Vagina (tissue), 2 donors: ENCODE measurements at places on chromosomes 12 and 14. TPM values are rescaled to one million over a fixed set of nuclear protein-coding genes. Genes with fewer than 3 reads are reported as not detected.

DNA sequence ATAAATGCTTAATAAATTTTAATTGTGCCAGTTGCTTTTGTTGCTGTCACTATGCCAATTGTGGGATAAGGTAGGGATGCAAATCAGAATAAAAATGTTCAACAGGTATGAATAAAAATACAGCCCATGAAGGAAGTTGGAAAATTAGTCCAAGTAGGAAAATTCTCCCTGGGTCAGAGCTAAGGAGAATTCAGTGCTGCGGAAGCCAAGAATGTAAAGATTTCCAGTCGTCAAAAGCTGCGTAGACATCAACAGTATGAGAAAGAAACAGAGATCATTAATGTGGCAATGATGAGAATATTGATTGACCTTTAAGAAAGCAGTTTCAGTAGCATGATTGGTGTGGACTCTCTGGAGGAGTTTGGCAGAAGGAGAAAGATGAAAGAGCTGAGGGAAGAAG lies 87.9 kb downstream of the PLEKHA5 start:
- no peaks in the 10 kb centered on the region for H3K27me3 ChIP-seq
- no peaks in the 10 kb centered on the region for H3K36me3 ChIP-seq
- no peak for DNase-seq

DNA sequence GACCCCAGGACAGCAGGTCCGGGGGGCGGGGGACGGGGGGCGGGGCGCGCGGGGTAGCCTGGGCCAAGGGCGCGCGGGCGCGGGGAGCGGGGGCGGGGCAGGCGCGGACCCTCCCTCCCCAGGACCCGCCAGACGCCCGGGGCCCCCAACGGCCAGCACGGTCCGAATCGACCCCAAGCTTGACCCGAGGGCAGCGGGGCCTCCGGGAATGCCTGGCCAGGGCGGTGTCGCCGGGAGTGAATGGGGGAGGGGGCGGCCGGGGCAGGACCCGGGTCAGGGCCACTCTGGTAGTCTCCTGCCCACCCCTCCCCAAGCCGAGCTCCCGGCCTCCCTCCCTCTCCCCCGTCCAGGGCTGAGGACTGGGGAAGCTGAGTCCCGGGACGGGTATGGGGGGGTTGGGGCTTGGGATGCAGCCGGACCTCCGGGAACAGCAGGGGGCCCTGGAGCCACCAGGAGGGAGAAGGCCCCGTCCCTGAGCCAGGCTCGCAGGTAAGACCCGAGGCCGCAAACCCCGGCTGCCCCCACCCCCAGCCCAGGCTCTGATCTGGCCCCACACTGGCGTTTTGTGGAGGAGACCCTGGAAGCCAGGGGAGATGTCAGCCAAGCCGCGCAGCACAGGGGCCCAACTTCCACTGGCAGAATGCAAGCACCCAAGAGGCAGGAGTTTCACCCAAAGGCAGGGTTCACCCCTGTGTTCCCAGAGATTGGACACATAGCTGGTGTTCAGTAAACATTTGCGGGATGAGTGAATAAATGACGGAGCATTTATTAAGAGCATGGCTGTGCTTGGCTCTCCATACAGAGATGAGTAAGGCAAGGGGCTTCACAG lies 545 bp upstream of the GALNT9 start:
- H3K4me1 ChIP-seq, result peaks cover 23% of the 10 kb centered on the region
- H3K36me3 ChIP-seq, result no peaks in the 10 kb centered on the region
- H3K4me3 ChIP-seq, result no peak overlapping the region
- no peak overlapping the region for H3K27ac ChIP-seq
- no peak for DNase-seq

- H3K4me1 ChIP-seq, result no peaks in the 10 kb centered on the region
- no peaks in the 10 kb centered on the region for H3K27me3 ChIP-seq
- H3K4me3 ChIP-seq, result no peak overlapping the region
- no peak overlapping the region for H3K27ac ChIP-seq
Measured at GRCh38 chr12:124208489-124208888, 86.4 kb upstream of the RFLNA start.

- no peaks in the 10 kb centered on the region for H3K36me3 ChIP-seq
- H3K27me3 ChIP-seq, result no peaks in the 10 kb centered on the region
- H3K4me3 ChIP-seq, result no peak overlapping the region
- no peaks in the 10 kb centered on the region for H3K4me1 ChIP-seq
- no peak for DNase-seq
Measured at GRCh38 chr12:88733008-88733407, 152.7 kb upstream of the KITLG start.

DNA sequence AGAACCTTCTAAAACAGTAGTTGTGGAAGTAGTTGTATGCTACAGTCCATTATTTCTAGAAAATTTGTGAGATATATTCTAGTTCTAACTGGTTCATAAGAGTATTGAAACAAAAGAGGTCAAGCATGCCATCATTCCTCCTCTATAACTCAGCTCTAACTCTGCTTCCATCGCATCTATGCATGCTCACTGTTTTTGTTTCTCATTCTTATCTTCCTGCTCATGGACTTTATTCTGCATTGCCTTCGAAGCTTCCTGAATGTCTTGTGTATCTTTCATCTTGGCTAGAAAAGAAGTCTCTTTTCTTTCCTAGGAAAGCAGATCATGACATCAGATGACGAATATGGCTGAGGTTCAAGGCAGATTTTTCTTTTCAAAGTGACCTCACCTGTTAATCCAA lies 402 bp downstream of the LMNTD1 start:
- no peaks in the 10 kb centered on the region for H3K4me1 ChIP-seq
- H3K36me3 ChIP-seq, result no peaks in the 10 kb centered on the region
- no peak overlapping the region for H3K27ac ChIP-seq
- no peak overlapping the region for H3K4me3 ChIP-seq

GRCh38 chr12:88062474-88062873 lies 33.3 kb upstream of the C12orf50 start:
- H3K27me3 ChIP-seq, result no peaks in the 10 kb centered on the region
- H3K4me3 ChIP-seq, result no peak overlapping the region
- no peak overlapping the region for H3K27ac ChIP-seq
- H3K36me3 ChIP-seq, result no peaks in the 10 kb centered on the region

- no peak for DNase-seq
- H3K4me3 ChIP-seq, result no peak overlapping the region
- H3K27ac ChIP-seq, result no peak overlapping the region
- no peaks in the 10 kb centered on the region for H3K4me1 ChIP-seq
- H3K27me3 ChIP-seq, result no peaks in the 10 kb centered on the region
Measured at GRCh38 chr14:45679853-45680252, 426.9 kb upstream of the MIS18BP1 start.

- no peaks in the 10 kb centered on the region for H3K27me3 ChIP-seq
- H3K36me3 ChIP-seq, result no peaks in the 10 kb centered on the region
- H3K4me3 ChIP-seq, result no peak overlapping the region
- no peak for DNase-seq
- H3K27ac ChIP-seq, result peak overlapping the region; percentile 17
Measured at GRCh38 chr12:88553941-88554658, 26.2 kb downstream of the KITLG start.

DNA sequence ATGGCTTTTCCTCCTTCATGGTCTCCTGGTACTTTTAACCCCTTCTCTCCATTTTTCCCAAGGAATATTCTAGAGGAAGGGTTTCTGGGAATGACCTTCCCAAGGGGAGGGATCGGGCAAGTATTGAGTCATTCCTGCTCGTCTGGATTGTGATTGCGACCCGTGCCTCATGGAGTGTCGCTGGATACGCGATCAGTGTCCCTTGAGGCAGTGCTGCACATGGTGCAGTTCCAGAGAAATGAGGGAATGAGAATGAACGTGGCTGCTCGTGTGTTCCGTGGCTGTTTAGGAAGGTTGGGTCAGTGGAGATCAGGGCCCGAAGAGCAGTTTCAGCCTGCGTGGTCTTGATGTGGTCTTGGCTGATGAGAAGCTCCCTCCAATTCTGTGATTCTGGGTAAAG lies 234.4 kb downstream of the CACNA1C start:
- no peaks in the 10 kb centered on the region for H3K36me3 ChIP-seq
- peak overlapping the region; percentile 65 for H3K27ac ChIP-seq
- no peak overlapping the region for H3K4me3 ChIP-seq

GRCh38 chr12:112096667-112097066 lies 11.9 kb downstream of the NAA25 start:
- H3K4me3 ChIP-seq, result no peak overlapping the region
- no peaks in the 10 kb centered on the region for H3K27me3 ChIP-seq
- no peak overlapping the region for H3K27ac ChIP-seq
- peaks cover 30% of the 10 kb centered on the region for H3K36me3 ChIP-seq
- H3K4me1 ChIP-seq, result no peaks in the 10 kb centered on the region
- no peak for DNase-seq

DNA sequence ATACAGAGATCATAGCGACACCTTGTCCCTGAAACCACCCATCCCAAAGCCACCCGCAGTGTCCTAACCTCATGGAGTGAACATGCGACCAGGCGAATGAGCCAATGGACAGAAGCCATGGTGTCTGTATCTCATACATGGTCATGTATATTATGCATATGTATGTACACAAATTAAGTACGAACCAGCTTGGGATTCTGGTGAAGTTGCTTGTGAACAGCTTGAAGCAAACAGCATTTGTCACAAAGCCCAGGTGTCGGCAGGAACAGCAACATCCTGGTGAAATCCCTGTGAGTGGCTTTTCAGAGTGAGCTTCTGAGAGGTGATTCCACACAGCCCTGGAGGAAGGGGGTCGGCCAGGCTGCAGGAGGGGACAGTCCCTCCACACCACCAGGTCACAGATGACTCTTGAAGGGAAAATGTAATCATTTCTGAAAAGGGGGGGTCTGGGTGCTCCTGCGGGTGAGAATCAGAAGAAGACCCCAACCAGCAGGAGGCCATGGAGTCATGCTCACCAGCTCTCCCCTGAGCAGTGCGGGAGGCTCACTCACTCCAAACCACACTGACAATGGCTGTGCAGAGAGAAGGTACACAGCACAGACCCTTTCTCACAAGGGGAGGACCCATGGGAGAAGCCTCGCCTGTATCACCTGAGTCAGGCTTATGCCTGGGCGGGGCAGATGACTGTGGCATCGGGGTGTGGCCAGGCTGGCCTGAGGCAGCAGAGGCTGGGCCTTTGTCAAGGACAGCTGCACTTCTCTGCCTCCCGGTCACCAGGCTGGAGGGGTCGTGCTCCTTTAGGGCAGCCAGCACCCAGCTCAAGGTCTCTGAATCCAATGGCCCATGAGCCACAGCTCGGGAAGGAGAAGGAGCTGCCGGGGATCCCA lies 14.3 kb downstream of the CHGA start:
- H3K4me1 ChIP-seq, result no peaks in the 10 kb centered on the region
- no peaks in the 10 kb centered on the region for H3K27me3 ChIP-seq
- no peak overlapping the region for H3K27ac ChIP-seq
- no peak overlapping the region for H3K4me3 ChIP-seq
- no peaks in the 10 kb centered on the region for H3K36me3 ChIP-seq

GRCh38 chr12:13812168-13812567 lies 169.2 kb downstream of the GRIN2B start:
- DNase-seq, result no peak
- no peak overlapping the region for H3K4me3 ChIP-seq
- H3K36me3 ChIP-seq, result no peaks in the 10 kb centered on the region

DNA sequence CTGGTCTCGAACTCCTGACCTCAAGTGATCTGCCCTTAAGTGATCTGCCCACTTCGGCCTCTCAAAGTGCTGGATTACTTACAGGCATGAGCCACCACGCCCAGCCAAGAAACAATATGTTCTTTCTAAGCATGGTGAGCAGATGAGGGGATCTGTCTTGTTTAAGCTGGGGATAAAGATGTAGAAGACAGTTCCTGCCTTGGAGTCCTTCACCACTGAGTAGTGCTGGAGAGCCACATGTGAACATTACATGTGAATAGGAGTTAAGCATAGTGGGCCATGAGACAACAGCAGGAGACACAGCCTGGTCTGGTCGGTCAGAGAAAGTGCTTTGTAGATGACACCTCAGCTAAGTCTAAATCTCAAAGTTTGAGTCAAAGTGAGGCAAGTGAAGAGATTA lies 26.0 kb downstream of the TMBIM6 start:
- H3K27ac ChIP-seq, result no peak overlapping the region
- H3K4me1 ChIP-seq, result no peaks in the 10 kb centered on the region
- no peaks in the 10 kb centered on the region for H3K36me3 ChIP-seq
- no peak overlapping the region for H3K4me3 ChIP-seq

GRCh38 chr12:124792961-124793441 lies 70.7 kb downstream of the SCARB1 start:
- H3K27ac ChIP-seq, result no peak overlapping the region
- no peak overlapping the region for H3K4me3 ChIP-seq
- H3K36me3 ChIP-seq, result no peaks in the 10 kb centered on the region
- no peak for DNase-seq

- H3K27ac ChIP-seq, result no peak overlapping the region
- no peak for DNase-seq
- H3K27me3 ChIP-seq, result no peaks in the 10 kb centered on the region
- H3K4me1 ChIP-seq, result peaks cover 3% of the 10 kb centered on the region
- no peaks in the 10 kb centered on the region for H3K36me3 ChIP-seq
- H3K4me3 ChIP-seq, result no peak overlapping the region
Measured at GRCh38 chr12:13976028-13976584, 5.3 kb downstream of the GRIN2B start.

GRCh38 chr12:58888131-58888783 lies 32.0 kb downstream of the LRIG3 start:
- peaks cover 2% of the 10 kb centered on the region for H3K36me3 ChIP-seq
- no peak overlapping the region for H3K27ac ChIP-seq
- DNase-seq, result no peak
- no peak overlapping the region for H3K4me3 ChIP-seq
- H3K4me1 ChIP-seq, result peaks cover 29% of the 10 kb centered on the region

- no peaks in the 10 kb centered on the region for H3K27me3 ChIP-seq
- no peak overlapping the region for H3K27ac ChIP-seq
- H3K4me3 ChIP-seq, result no peak overlapping the region
- DNase-seq, result no peak
- H3K4me1 ChIP-seq, result peaks cover 17% of the 10 kb centered on the region
- H3K36me3 ChIP-seq, result no peaks in the 10 kb centered on the region
Measured at GRCh38 chr12:28973491-28973890, 175.6 kb upstream of the FAR2 start.

DNA sequence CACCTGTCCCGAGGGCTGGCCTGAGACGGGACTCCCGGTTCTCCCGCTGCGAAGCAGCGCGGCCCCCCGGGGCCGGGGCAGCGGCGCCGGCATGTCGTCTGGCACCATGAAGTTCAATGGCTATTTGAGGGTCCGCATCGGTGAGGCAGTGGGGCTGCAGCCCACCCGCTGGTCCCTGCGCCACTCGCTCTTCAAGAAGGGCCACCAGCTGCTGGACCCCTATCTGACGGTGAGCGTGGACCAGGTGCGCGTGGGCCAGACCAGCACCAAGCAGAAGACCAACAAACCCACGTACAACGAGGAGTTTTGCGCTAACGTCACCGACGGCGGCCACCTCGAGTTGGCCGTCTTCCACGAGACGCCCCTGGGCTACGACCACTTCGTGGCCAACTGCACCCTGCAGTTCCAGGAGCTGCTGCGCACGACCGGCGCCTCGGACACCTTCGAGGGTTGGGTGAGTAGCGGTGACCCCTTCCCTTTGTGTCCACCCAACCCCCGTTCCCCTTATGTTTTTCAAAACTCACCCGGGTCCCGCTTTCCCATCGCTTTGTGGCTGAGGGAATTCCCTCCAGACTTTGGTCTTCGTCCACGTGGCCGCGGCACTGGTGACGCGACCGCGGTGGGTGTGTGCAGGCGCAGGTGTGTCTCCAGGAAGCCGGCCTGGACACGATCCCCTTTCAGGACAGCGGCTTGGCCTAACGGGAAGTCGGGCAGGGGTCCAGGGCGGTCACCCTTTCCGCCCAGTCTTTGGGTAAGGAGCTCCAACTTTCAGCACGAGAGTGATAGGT lies 826 bp downstream of the PRKCH start:
- peak overlapping the region; percentile 88 for H3K27ac ChIP-seq
- DNase-seq, result no peak
- H3K4me1 ChIP-seq, result peaks cover 32% of the 10 kb centered on the region

The TSHR gene
- total RNA-seq, result not detected

The OVCH1 gene
- total RNA-seq, result 0.25 TPM

The SSTR1 gene
- 1.2 TPM for total RNA-seq

The SLC10A1 gene
- not detected for total RNA-seq

The LMO3 gene
- total RNA-seq, result 73.7 TPM

The PAPLN gene
- 16.2 TPM for total RNA-seq

The ZNF891 gene
- total RNA-seq, result 3.4 TPM

The KIF5A gene
- 4.4 TPM for total RNA-seq
